T-helper 1 cell (primary cell): ENCODE measurements at places on chromosomes 3 and 15.

DNA sequence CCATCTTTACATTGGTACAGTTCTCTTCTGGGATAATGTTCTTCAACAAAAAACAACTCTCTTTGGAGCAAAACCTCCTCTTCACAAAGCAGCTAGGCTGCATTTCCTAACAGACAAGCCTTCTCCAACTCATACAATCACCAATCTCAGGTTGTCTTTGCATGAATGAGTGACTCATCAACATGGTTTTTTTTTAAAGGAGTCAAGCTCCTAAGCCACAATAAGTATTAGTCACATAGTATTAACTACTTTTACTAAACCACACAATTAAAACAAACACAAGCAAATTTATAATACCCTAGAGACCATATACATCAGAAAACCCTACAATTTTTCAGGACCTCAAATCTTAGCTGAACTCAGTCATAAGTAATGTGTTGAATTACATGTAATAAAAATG, 137.4 kb downstream of the TBC1D5 start:
- no peak for DNase-seq

DNA sequence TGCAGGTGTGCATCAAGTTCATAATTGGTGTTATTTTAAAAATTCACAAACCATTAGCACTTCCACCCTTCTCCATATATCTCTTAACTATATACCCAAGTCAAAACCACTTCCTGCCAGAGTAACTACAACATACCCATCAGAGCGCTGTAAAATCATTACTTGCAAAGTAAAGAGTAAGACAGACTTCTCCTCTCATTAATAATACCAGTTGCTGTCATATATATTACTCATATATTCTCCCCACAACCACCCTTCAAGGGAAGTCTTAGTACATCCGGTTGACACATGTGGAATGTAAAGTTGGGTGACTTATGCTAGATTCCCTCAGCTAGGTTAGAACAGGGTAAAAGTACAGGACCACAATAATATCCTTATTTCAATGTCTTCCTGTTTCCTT, 5.6 kb downstream of the TERC start:
- DNase-seq = no peak

GRCh38 chr15:40787344-40787841, 17.6 kb downstream of the C15orf62 start:
- peak; percentile 23 for DNase-seq

DNA sequence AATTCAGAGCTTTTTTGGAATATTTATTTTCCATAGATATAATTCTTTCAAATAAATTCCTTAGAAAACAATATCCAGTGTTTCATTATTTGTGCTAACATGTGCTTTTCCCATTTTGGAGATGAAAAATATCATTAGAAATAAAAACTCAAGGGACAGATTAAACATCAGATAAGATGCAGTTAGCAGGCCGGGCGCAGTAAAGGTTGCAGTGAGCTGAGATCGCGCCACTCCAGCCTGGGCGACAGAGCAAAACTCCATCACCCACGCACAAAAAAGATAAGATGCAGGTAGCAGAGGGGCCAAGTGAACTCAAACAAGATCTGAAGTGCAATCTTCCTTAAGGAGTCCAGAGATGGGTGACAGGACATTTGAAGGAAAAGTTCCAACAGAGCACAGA, 48.0 kb downstream of the ZNF445 start:
- no peak for DNase-seq

GRCh38 chr15:93451822-93452221, 362.8 kb upstream of the RGMA start:
- DNase-seq = no peak

DNA sequence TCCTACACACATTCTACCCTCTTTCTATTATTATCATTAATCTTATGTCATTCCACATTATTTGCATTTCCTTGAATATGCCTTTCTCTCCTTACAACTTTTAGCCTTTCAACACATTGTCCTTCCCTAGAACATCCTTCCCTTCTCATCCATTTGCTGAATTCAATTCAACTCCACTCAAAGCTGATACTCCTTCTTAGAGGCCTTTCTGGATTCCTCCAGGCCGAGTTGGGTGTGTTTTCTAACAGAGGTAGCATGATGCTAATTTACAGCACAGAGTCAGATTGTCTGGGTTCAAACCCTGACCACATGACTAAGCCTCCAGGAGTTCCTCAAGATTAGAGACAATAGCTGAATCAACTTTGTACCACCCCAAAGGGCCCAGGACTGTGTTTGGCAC, 63.4 kb upstream of the IL12A start:
- DNase-seq = no peak

DNA sequence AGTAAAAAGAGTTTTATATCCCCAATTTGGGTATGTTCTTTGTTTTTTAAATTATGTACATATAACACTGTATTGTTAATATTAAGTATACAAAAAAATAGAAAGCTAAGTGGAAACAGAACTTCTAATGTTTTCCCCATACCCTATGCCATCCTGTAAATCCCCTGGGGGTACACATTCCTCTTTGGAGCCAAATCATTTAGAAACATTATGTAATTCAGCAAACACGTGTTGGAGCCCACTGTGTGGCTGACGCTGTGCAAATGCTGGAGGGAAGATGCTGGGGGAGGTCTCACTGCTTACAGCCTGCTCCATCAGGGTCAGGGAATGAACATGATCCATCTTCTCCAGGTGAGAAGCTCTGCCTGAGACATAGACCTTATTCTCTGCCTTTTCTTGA, 52.8 kb downstream of the CRTC3 start:
- no peak for DNase-seq

GRCh38 chr3:158668506-158668905, 3.9 kb downstream of the LXN start:
- no peak for DNase-seq

GRCh38 chr15:64430000-64430735, 30.2 kb upstream of the ZNF609 start:
- no peak for DNase-seq

- DNase-seq = no peak
Measured at GRCh38 chr3:2656806-2657777, 453.1 kb downstream of the IL5RA start.

DNA sequence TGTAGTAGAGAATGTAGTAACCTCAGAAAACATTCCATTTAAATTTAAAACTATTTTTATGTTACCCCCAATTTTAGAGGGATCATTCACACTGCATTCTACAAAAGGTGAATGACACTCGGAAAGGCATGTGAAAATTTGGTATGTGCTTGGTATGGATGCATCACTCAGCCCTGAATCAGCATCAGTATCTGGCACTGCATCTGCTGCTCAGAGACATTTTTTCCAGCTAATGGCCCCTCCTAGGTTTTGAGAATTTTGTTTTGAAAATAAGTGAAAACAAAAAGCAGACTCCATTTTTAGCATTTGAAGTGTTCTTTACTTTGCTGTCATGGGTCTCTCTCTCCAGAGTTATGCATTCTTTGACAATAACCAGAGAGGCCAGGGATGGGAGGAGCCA, 15.6 kb upstream of the WWTR1 start:
- no peak for DNase-seq

DNA sequence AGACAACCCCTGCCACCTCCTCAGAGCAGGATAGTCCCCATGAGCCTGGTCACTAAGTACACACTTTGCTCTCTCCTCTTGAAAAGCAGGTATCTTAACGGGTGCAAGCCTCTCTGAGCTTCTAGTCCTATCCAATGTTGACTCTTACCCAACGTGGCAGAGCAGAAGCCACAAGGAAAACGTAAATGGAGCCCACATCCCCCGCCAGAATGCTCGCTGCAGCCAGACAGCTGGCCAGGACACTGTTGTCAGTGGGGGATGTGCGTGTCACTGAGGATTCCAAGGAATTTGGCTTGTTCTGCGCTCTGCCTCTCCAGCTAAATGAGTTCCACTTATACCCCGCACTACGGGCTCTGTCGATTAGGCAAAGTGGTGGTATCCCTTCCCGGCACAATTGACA, 67.8 kb upstream of the IGF1R start:
- DNase-seq = no peak

DNA sequence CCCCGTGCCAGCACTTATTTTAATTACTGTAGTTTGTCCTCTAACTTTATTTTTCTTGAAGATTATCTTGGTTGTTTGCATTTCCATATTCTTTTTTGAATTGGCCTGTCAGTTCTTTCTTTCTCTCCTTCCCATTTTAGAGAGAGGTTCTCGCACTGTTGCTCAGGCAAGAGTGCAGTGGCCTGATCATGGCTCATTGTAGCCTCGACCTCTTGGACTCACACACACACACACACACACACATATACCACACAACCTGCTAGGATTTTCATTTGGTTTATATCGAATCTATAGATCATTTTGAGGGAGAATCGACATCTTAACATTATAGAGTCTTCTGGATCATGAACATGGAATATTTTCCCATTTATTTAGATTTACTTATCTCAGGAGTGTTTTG, 8.7 kb downstream of the FEM1B start:
- DNase-seq = no peak

GRCh38 chr3:135929670-135930069, 35.9 kb upstream of the PPP2R3A start:
- no peak for DNase-seq

DNA sequence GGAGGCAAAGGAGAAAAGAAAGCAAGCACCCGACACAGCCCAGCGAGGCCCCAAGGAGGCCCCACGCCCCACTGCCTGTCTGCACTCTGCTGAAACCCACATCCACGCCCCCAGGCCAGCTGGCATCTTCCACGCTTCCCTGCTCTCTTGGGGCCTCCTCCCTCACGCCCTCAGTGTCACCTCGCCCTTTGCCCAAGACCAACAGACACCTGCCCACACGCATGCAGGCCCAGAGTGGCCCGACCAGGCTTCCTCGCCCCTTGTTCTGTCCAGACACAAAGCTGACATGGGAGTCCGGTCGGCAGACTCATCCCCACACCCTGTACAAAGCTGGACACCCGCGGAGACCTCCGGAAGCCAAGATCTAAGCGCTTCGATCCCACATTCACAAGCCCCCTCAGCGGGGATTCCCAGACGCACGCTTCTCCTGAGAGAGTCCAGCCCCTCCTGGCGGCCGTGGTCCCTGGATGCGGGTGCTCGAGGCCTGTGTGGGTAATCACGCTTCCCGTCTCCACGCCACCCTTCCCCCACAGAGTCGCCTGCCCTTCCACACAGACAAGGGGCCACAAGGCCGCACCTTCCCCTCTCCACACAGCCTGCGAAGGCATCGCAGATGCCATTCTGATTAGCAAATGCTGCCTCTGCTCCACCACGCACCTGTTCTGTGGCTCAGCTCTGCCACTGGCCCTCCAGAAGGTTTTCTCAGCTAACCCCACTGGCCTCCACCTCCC, 176.6 kb downstream of the XXYLT1 start:
- DNase-seq = no peak

DNA sequence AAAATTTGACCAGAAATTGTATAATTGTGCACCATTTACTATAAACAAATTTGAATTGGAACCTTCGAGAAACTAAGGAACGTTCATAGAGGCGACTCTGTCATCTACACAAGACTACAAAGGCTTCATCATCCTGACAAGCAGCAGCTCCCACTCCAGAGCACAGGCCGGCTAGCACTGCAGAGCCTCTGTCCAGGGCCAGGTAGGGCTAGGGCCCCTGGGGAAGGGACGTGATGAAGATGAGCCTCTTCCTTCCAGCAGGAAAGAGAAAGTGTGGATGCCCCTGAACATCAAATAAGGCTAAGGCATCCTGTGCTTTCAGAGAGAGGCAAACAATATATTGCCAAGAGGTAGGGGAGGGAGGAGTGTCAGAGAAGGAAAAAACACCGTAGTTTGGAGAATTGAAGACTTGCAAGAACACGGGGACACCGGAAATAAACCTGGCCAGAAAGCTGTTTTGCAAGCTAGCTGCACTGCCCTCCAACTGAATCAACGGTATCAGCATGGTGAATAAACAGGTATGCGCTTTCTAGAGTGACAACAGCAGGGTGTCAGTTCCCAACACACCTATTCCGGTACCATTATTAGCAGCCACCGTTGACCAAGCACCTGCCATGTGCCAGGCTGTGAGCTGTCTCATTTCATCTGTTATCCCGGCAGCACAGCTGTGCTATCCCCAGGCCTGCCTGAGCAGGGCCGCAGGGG, 12.4 kb downstream of the XXYLT1 start:
- no peak for DNase-seq

DNA sequence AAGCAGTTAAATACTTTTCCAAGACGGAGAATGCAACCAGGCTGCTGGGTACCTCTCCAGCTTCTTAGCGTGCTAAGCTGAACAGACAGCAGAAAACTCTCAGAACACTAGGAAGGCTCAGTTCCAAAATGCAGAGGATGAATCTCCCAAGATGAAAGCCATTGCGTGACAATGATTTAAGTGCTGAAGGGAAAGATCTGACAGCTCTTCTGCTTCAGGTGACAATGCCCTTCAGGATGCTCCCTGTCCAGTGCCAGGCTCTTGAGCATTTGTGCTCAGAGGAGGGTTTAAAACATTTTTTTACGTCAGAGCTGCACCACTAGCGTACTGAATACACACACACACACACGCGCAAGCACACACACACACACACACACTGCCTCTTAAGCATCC, 26.3 kb downstream of the ARHGEF3 start:
- no peak for DNase-seq

- no peak for DNase-seq
Measured at GRCh38 chr3:64863226-64864212, 175.7 kb upstream of the ADAMTS9 start.

- DNase-seq = no peak
Measured at GRCh38 chr3:115947325-115947724, 324.0 kb downstream of the GAP43 start.

- no peak for DNase-seq
Measured at GRCh38 chr15:83844742-83845141, 190.8 kb downstream of the ADAMTSL3 start.
